ENCODE measurements at places on chromosomes 7 and 10.
A peak's percentile ranks its signal among the peaks of the same experiment; 100 is the strongest.

GRCh38 chr7:1458683-1459511 lies at the start of gene MICALL2:
Gene MICALL2, minus strand, starts transcription at chr7:1459470. Its CDS starts 144 bp downstream, at chr7:1459326.
- no peak for DNase-seq

- DNase-seq: no peak
Measured at GRCh38 chr7:77746824-77747165, 50.5 kb downstream of the RSBN1L start.

GRCh38 chr10:78975926-78976325 lies 92.8 kb upstream of the ZMIZ1 start:
- DNase-seq: no peak

GRCh38 chr10:133616371-133617130 lies 10.0 kb downstream of the FRG2B start:
- no peak for DNase-seq

DNA sequence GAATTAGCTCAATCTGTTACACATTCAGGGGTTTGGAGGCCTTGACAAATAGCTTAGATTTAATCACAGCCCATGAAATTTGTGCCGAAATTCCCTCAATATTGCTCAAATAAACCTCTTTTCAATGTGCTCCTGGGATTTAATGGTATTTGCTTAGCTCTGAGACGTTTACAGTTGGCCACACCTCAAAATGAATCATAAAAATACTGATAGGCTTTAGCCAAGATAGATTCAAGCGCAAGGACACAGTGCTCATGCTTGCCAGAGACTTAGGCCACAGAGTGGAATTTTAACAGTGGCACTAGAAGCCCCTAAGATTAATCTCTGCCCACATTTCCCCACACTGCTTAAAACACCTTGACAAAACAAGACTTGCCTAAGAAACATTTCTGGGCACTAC lies 2.3 kb upstream of the SEMA3C start:
- DNase-seq: no peak

GRCh38 chr7:138668229-138668596 lies 32.9 kb downstream of the SVOPL start:
- DNase-seq: no peak

GRCh38 chr10:54869022-54869421 lies 68.0 kb upstream of the PCDH15 start:
- DNase-seq: no peak

GRCh38 chr10:32149252-32149955 lies 93.2 kb upstream of the KIF5B start:
- DNase-seq: no peak

DNA sequence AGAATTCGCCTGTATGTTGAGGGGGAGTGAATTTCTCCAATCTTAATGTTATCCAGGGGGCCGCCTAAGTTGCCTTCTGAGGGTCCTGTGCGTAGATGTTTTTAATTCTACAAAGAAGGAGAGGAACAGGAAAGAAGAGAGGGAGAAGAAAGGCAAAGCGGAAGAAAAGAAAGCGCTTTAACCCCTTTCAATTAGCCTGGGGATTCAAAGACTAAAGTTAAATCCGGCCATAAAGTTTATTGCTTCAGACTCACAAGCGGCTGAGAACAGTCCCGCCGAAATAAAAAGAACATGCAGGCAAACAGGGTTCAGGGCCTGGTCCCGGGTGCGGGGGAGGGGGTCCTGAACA lies 4.5 kb downstream of the HOXA5 start:
- no peak for DNase-seq

- DNase-seq: no peak
Measured at GRCh38 chr10:78688230-78688900, 380.4 kb upstream of the ZMIZ1 start.

DNA sequence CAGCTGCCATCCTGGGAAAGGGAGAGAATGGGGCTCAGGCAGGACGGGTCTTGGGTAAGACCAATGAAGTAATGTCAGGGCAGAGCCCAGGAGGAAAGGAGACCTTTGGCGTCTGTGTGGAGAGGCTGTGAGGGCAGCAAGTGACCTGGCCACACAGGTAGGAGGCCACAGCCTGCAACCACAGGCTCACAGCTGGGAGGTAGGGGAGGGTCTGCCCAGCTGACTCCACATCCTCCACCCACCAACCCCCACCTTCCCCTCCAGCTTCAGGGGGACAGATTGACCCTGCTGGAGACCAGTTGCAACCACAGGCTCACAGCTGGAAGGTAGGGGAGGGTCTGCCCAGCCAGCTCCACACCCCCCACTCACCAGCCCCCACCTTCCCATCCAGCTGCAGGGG lies 262.2 kb upstream of the TCERG1L start:
- no peak for DNase-seq

- no peak for DNase-seq
Measured at GRCh38 chr10:126334272-126334671, 54.0 kb downstream of the ADAM12 start.

DNA sequence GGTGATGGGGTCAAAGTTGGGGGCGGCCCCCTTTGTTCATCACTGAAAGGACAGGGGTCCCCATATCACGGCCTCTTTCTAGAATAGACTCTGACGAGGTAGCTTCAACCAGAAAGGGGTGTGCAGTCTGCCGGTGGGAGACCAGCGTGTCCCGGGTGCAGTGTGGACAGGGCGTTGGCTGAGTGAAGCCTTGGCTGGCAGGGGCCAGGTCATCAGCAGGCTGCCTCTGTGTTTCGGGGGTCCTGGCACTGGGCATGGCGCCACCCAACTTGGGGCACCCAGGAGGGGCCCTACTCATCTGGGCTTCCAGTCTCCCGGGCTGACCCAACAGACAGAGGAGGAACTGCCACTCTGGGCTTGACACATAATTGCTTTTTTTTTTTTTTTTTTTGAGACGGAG lies 3.5 kb upstream of the AMZ1 start:
- DNase-seq: no peak

GRCh38 chr10:88318803-88319202 lies 264.3 kb downstream of the RNLS start:
- no peak for DNase-seq

GRCh38 chr10:125629758-125630376 lies 53.1 kb downstream of the TEX36 start:
- DNase-seq: peak; percentile 40

DNA sequence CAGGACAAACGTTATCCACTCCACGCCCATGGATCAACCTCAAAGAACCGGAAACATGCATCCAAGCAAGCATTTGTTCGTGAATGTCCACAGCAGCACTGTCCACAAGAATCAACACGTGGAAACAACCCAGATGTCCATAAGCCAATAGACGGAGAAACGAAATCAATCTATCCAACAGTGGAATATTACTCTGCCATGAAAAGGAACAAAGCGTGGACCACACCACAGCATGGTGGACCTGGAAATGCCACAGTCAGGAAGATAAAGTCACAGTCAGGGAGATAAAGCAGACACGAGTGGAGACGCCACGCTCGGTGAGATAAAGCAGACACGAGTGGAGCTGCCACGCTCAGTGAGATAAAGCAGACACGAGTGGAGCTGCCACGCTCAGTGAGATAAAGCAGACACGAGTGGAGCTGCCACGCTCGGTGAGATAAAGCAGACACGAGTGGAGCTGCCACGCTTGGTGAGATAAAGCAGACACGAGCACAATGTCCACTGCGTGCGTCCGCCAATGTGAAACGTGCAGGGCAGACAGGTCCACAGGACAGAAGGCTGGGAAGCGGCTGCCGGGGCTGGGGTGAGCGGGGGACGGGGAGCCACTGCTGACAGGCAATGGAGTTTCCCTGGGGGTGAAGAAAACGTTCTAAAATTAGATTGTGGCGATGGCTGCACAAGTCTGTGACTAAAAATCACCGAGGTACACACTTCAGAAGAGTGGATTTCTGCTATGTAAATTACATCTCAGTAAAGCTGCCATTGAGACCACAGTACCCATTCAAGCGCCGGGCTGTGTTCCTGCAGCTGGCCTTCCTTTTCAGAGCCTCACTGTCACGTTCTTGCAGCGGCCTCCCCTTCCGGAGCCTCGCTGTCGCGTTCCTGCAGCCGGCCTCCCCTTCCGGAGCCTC lies 10.6 kb downstream of the GPER1 start:
- no peak for DNase-seq

DNA sequence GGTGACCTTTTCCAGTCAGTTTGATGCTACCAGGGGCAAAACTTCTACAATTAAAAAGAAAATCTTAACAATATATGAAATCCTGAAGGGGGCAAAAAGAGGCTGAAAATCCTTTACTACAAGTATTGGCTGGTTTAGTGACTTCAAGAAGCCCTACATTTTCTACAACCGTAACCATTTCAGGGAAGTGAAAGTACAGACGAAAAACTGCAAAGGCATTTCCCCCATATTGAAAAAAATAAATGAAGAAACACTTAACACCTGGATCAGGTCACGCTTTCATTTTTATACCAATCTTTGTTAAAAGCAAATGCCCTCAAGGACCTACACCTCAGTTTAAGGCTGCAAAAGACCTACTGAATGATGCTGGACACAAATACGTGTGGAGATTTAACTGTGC lies 38.6 kb downstream of the IL6 start:
- DNase-seq: no peak

- DNase-seq: peak; percentile 41
Measured at GRCh38 chr7:78489476-78490240, 691.1 kb downstream of the PHTF2 start.

DNA sequence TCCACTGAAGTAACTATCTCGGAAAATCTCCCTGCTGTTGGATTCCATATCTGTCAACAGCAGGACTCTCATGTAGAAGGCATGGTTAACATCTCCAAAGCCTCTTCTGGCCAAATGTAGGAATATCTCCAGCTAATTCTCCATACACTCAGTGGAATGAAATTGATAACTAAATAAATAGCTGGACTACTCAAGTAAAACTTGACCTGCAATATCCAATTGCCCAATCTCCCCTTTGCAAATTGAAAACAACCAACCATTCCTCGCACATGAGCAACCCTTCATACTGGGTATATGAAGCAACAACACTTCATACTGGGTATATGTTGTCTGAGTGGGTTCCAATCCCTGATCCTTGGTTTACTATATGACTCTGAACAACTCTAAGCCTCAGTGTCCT lies 105.4 kb upstream of the KMT2E start:
- DNase-seq: no peak

GRCh38 chr7:5462216-5462615 lies 38.6 kb upstream of the TNRC18 start:
- no peak for DNase-seq

- no peak for DNase-seq
Measured at GRCh38 chr7:95503271-95504131, 17.8 kb downstream of the ASB4 start.

GRCh38 chr7:289756-290553 lies at the start of gene FOXL3:
Gene FOXL3, plus strand, starts transcription at chr7:290170. Its CDS starts 0 bp downstream, at chr7:290170.
- no peak for DNase-seq

DNA sequence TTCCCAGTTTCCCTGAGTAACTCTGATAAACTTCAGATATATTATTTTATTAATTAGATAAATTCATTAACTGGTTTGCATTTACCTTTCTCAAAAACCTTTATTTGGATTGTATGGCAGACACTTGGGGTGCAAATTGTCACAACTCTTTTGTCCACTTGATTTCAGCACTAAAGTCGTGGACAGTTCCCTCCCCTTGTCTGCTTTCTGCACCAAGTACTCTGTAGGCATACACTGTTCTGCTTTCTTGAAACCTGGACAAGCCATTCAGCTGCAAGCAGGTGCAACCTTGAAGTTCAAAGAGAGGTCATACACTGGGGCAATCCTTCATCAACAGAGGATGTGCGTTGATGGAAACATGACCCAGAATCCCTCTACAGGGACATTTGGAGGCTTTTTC lies 162.9 kb downstream of the ARL5B start:
- DNase-seq: no peak

DNA sequence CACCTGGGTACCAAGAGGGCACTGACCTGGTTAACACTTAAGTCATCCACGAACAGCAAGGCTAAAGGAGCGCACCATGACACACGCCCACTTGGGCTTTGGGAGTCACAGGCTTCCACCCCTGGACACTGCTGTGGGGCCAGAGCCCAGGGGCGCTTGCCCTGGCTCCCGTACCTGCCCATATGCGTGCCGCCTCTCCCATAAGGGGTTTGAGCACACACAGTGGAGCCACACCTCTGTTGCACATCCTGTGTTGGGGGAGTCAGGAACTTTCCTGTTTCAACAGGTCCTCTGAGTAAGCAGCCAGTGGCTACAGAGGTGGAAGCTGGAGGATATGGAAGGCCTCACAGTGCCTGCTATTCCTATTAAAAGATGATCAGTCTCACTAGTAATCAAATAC lies 152.0 kb downstream of the REEP3 start:
- no peak for DNase-seq

DNA sequence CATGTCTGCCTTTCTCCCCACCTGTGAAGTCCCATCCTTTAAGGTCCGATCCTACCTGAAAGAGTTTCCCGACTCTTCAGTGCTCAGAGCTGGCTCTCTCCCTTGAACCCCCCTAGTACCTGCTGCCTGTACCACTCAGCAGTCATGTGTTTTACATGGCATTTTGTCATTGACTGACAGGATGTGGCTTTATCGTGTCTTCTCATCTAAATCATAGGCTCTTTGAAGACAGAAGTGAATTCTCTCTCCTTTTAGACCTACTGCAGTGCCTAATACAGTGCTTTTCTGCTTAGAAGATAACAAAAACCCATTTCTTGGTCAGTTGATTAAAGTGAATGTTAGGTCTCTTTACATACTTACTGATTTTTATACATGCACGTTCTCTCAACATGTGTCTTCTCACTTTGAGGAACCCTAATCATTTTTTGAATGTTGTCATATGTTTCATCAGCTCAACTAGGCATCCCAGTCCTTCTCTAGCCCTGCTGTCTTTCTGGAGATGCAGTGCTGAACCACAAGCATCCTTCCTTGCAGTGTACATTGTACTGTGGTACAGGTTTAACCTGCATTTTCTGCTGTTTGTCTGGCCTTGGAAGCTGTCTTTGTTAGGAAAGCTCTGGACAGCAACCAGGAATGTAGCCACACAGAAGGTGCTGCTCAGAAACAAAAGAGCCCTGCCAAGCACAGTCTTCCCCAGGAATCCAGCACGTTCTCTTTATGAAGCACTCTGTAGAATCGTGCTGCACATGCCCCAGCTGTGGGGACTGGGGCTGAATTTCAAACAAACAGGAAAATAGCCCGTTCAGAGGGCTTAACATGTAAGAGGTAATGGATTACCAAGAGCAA lies 28.1 kb upstream of the LRRC4 start:
- no peak for DNase-seq

DNA sequence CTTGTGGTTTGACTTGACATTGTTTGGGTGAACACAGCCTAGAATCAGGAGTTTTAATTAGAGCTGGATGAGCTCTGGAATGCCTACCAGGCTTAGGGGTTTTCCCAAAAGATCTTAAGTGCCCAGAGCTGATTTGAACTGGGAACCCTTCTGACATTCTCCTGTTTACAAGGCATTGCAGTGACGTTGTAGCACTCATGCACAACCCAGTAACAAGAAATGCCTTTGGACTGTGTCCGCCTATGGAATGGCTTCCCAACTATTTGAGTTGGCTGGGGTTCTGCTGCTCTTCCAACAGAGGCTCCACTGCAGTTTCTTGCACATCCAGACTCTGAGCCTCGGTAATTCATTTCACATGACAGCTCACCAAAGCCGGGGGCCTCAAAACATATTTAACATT lies 76.7 kb upstream of the MKX start:
- DNase-seq: no peak

DNA sequence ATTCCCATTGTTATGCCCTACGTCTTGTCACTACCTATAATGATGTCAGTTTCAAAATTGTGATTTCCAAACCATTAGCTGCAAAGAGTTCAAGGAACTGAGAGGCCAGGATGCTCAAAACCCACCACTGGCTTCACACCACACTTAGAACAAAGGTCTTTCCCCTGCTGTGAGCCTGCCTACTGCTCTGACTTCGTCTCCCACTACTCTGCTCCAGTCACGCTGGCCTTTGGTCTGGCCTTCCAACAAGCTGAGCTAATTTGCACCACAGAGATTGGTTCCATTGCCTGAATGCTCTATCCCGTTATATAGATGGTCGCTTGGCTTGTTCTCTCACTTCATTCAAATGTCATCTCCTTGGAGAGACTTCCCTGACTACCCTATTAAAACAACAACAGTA lies 572.1 kb upstream of the GALNT17 start:
- no peak for DNase-seq
